ENCODE measurements at places on chromosomes 6 and 20.

GRCh38 chr6:21593927-21594415 is 420 bp downstream of the SOX4 start:
- DNase-seq: peak; percentile 47

DNA sequence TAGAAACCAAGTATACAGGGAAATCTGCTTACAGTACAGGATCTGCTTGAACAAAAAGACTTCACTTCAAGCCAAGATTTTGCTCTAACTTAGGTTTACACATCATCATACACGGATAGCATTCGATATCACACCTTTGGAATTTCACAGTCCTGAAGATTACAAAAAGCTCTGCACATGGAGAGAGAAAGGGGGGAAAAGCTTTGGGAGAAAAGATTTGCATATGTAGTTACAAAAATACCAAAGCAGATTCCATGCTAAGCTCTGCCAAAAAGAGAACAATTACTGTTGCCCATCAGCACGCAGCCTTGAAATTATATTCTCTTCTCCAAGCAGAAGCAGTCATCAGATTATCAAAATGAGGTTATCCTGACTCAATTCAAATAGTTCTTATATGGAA is 62.0 kb downstream of the HIVEP2 start:
- DNase-seq: peak; percentile 19

DNA sequence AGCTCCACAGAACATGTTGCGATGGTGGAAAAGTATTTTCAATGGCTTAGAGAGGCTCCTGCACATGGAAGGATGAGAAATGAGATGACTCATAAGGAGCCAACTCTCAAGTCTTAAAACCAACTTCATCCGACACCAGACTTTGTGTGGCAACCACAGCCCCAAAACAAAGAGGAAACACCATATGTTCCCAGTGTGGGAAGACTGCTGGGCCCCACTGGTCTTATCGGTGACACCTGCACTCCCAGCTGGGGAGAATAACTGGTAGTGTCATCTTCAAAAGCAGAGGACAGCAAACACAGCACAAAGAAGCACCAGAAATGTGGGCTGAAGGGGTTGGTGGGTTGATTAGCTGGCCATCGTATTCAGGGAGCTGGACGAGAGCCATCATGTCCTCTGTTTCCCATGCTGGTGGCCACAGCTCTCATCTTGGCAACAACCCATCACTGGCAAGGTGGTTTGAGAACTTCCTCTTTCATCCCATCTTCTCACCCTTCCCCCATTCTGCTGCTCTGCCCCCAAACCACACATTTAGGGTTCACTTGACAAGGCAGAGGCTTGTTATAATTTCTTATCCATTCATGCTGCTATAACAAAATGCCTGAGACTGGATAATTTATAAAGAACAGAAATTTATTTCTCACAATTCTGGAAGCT is 46.0 kb upstream of the TASP1 start:
- DNase-seq: no peak

- DNase-seq: no peak
Measured at GRCh38 chr6:34350137-34350933, 42.1 kb downstream of the NUDT3 start.

DNA sequence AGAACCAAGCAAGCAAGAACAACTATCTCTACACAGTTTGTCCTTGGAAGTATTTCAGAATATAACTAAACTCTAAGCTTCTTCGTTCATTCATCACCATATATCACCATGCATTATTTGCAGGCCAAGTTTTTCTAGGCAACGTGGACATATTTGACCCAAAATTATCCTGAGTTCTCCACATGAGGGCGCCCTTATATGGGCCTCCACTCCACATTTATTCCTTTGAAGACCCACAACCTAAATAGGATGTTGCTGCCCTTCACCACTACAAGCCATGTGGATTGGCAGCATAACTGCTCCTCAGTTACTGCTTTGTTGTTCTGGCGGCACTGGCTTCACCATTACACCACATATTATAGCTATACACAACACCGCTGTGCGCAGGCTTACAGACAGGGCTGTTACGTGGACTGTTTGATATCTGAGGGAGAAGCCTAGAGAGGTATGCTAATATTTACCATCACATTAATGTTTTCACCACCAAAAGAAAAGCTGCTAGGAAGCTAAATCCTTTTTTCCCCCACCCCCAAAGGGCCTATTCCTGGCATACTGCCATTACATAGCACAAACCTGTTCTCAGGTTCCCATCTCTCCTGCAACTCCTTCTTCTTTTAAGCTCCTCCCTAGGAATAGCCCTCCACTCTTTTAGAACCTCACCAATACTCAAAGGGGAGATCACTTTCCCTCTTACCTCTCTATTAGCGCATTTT is 411.7 kb downstream of the C6orf118 start:
- peak; percentile 5 for DNase-seq

- peak; percentile 80 for DNase-seq
Measured at GRCh38 chr6:53862662-53863462, 68.1 kb downstream of the LRRC1 start.

DNA sequence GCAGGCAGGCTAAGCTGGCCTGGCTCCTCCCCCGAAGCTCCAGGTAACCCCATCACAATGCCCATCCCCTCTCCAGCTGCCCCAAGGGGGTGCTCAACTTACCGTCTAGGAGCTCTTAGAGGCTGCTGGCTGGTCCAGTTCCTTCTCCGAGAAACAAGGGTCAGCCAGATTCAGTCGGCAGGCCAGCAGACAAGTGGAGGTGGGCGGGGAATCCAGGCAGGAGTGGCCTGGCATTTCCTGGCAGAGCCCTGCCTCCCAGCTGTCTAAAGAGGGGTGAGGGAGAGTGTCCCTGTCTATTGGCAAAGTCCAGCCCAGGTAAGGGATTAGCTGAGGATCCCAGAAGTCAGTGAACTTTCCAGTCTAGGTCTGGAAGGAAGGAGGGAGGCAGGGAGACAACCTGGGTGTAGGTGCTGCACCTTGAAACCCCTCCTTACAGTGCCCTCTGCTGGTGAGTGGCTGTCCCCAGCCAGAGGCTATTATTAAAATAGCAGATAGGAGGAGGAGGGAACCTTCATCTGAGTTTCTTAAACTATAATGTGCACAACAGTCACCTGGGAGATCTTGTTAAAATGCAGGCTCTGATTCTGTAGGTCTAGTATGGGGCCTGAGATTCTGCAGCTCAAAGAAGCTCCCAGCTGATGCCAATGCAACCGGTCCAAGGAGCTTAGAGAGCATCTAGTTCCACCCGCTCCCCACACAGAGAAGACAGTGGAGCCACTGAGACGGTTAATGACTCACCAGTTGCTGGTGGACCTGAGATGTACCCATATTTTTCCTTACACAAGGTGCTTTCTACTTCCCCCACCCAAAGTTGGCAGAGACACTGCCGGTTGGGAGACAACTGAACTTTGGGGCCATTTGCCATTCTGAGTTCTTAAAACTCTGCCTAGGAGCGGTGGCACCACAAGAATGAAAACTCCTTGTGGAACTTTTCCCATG is at the start of gene UNC5CL:
Gene UNC5CL (minus strand): TSS at position 162 of the 939 bp plus-strand sequence. CDS start 4,147 bp downstream, outside the sequence.
- DNase-seq: peak; percentile 69

GRCh38 chr20:36549628-36549941 is 8.3 kb downstream of the MYL9 start:
- DNase-seq: peak; percentile 13

DNA sequence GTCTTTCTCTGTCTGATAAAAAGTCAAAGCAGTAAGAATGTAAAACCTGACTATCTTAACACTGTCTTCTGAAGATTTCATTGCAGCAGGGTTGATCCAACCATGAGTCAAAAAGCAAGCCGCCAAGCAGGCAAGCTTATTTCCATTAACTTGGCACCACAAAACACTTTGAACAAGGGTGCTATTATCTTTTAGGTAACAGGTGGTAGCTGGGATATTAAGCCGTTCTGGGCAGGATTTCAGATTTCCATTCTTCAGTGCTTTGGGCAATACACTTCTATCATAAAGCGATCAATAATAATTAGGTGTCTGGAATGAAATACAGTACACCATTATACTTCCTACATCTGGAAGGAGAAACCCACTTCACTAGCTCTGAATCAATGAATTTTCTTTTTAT is 181.9 kb downstream of the TBC1D7 start:
- no peak for DNase-seq

DNA sequence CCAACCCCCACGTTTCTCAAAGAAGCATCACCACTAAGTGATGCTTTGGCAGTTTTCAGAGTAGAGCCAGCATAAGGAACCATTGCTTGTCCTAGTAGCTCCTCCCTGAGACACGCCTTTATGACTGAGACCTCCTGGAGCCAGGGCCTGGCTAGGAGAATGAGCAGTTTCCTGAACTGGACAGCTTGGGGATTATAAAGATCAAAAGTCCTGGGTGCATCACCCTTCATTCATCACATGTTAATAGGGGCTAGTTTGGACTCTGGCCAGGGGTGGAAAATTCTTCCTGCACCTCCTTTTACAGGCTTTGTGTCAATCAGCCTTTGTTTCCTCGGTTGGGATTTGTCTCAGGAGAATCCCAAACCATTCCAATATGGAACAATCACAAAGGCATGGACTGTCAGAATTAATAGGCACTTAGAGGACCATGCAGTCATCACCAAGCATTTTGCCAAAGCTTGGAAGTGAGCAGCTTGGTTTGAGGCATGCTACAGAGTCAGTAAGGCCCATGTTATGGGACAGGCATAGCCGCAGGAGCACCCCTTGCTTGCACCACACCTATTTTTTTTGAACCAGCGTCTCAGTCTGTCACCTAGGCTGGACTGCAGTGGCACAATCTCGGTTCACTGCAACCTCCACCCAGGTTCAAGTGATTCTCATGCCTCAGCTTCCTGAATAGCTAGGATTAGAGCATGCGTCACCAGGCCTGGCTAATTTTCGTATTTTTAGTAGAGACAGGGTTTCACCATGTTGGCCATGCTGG is 64.9 kb upstream of the TGM3 start:
- peak; percentile 16 for DNase-seq

Data from GM03348 (cell line).